LNCaP clone FGC (cell line): ENCODE measurements at places on chromosomes 13 and 19.

GRCh38 chr19:4916292-4917082, 7.2 kb downstream of the UHRF1 start:
- no peak for DNase-seq

DNA sequence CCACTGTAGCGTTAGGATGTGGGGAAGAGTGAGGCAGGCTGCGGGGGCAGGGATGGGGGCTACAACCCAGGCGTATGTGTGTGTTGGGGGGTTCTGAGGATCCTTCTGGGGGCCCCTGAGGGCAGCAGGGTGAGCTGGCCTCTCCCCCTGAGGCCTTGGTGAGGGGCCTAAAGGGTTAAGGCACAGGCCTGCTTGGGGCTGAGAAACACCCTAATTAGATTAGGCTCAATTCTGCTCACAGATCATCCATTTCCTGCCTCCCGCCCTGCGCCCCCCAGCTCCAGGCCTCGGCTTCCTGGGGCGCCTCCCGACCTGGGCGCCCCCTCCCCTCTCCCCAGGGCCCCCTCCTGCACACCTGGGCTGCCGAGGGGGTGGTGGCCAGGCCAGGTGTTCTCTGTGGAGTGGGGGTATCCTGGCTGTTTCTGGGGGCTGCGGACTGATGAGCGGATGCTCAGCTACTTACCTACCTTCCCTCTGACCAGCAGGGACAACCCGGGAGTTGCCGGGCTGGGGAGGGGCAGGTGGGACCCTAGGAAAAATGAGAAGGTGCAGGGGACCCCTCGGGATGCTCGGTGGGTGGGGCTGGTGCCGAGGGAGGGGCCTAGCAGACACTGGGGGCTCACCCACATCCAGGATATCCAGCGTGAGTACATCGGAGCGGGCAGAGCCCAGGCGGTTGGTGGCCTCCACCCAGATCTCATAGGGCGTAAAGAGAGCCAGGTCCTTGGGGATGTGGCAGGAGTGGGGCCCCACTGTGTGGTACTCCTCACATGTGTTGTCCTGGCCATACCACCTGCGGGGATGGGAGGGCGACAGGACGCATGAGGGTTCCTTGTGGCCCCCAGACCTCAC, 8.6 kb downstream of the CRLF1 start:
- no peak for DNase-seq

GRCh38 chr19:1648459-1648849, 4.0 kb downstream of the TCF3 start:
- DNase-seq: no peak

GRCh38 chr13:22278336-22278929, 607.6 kb downstream of the FGF9 start:
- peak; percentile 7 for DNase-seq

GRCh38 chr13:35789335-35790165, 313.1 kb upstream of the MAB21L1 start:
- DNase-seq: no peak

GRCh38 chr19:15180451-15181390, 20.1 kb downstream of the NOTCH3 start:
- no peak for DNase-seq

- DNase-seq: no peak
Observed at GRCh38 chr13:35342440-35342839, 134.0 kb downstream of the MAB21L1 start.

- no peak for DNase-seq
Observed at GRCh38 chr13:109156181-109156935, 526.9 kb downstream of the MYO16 start.

- no peak for DNase-seq
Observed at GRCh38 chr19:16715611-16716010, 4.0 kb upstream of the NWD1 start.

DNA sequence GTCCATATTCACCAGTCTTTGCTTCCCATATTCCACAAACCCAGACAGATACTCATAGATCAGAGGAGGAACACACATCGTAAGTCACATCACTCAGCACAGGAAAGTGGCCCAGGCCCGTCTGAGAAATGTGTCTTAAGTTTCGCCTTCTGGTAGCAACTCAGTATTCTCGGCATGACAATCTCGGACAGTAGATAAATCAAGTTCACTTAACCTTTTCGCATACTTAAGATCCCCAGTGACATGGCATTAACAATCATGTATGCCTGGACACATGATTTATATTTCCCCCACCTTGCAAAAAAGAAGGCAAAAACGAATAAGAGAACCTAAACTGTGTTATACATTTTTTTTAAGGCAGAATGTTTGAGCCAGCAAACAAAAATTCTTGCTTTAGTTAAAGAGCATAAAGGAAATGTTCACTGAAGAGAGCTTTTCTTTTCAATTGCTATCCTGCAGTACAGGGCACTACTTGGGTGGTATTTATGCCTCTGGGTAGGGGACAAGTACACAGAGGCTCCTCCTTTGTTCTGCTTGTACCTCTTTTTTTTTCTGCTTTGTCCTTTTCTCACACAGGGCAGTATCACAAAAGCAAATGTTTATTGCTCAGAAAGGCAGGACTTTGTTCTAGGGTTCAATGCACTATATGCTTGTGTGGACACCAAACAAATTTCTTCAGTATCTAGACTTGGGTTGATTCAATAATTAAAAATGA, 360.6 kb downstream of the TDRD3 start:
- DNase-seq: no peak

GRCh38 chr13:110371550-110372465, 64.7 kb downstream of the COL4A2 start:
- no peak for DNase-seq

- DNase-seq: no peak
Observed at GRCh38 chr13:40311356-40312101, 354.9 kb downstream of the FOXO1 start.

GRCh38 chr13:40635315-40635995, 31.0 kb downstream of the FOXO1 start:
- no peak for DNase-seq

DNA sequence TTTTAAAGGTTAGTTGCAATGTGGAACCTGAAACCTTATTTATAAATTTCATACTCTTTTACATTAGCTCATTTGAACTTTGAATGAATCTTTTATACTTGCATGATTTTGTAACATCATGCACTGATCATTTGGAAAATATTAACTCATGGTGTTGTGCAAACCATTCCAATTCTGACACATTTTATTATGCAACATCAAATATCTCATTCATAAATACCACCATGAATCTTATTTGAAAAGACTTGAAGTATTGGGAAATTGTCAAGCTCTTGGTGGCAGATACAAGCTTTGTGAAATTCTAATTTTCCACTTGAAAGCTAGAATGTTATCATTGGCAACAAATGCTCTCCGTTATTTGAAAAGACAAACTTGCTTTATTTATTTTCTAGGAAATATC, 379.9 kb upstream of the PCDH20 start:
- no peak for DNase-seq

- DNase-seq: no peak
Observed at GRCh38 chr19:14516746-14517438, 1.3 kb downstream of the DNAJB1 start.

DNA sequence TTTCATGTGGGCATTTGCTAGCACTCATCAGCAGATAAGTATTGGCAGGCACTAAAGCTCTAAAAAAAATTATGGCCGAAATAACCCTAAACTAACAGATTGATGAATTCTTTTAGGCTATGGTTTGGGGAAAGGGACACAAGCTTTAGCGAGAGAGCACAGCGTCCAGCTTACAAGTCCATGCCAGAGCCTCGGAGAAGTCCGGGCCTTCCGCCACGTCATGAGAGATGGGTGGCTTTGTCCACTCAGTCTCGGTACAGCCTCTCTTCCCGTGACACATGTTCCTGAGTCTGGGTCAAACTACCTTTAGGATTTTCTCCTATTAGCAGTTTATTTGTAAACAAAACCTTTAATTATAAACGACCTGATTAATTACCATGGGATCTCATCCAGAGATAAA, 27.7 kb downstream of the TMTC4 start:
- no peak for DNase-seq

GRCh38 chr13:37995092-37995491, 125.5 kb upstream of the TRPC4 start:
- no peak for DNase-seq

DNA sequence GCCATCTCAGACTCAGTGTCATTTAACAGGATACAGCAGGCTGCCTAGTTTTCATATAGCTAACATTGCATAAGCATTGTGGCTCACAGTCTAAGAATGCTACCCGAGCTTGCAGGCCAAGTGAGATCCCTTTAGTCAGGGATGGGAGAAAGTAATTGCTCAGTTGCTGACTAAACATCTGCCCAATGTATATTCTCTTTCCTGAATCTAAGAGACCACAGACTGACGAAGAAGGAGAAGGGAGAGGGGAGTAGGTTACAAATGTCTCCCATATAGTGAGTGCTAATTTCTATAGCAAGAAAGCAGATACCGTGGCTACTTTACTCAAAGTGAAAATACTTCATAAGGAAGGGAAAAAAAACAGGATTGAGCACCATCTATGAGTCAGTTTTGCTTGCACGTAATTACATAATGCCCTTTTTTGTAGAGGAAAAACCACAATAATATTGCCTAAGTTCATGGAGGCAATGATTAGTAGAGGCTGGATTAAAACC, 453.9 kb downstream of the COG6 start:
- no peak for DNase-seq

DNA sequence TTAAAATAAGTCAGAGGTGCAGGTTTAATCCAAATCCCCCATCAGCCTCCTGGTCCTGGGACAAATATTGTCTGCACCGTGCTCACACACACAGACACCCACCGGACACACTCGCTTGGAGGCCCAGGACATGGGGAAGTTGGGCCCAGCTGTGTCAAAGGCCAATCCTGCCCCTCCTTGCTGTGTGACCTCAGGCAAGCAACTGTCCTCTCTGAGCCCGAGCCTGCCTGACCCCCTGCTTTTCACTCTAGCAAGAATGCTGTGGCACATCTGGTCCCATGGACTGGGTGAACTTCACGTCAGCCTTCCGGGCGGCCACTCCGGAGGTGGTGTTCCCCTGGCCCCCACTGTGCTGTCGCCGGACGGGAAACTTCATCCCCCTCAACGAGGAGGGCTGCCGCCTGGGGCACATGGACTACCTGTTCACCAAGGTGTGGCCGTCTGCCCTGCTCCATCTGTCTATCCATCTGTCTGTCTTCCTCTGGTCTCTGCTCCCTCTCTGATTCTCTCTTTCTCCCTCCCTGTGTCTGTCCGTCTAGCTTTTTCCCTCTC, 9.3 kb downstream of the UPK1A start:
- DNase-seq: no peak

DNA sequence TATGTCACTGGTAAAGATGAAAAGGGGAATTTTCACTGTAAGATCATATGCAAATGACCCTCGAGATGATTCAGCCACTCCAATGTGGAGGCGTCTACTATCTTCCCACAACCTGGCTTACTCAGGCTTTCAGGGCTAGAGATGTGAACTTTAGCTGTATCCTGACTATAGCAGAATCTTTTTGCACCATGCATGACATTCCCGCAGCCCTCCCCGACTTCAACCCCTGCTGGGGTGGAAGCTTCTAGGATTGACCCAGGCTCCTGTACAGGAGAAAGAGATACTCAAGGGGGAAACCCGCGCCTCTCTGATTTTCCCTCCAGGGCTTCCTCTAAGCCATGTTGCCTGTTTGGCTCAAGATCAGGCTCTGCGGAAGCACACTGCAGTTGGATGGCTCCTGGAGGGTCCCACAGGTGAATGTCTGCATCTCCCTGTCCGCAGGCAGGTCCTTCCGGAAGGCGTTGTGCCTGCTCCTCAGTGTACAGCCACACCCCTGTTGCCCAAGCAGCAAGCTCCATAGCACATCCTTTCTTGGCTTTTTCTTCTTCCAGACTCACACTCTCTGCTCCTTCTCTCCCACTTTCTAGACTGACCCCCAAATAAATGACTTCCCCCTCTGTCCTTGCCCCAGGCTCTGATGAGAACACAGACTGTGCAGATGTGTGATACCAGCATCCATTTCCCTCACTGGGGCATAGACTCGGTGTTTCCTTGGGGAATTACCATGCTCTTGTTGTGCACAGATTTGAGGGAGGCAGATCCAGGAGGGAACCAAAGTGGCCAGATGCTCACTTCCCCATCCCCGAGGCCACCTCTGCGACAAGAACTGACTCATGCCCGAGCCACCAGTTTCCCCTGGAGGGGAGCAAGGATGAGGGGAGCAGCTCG, 29.1 kb upstream of the POP4 start:
- no peak for DNase-seq

DNA sequence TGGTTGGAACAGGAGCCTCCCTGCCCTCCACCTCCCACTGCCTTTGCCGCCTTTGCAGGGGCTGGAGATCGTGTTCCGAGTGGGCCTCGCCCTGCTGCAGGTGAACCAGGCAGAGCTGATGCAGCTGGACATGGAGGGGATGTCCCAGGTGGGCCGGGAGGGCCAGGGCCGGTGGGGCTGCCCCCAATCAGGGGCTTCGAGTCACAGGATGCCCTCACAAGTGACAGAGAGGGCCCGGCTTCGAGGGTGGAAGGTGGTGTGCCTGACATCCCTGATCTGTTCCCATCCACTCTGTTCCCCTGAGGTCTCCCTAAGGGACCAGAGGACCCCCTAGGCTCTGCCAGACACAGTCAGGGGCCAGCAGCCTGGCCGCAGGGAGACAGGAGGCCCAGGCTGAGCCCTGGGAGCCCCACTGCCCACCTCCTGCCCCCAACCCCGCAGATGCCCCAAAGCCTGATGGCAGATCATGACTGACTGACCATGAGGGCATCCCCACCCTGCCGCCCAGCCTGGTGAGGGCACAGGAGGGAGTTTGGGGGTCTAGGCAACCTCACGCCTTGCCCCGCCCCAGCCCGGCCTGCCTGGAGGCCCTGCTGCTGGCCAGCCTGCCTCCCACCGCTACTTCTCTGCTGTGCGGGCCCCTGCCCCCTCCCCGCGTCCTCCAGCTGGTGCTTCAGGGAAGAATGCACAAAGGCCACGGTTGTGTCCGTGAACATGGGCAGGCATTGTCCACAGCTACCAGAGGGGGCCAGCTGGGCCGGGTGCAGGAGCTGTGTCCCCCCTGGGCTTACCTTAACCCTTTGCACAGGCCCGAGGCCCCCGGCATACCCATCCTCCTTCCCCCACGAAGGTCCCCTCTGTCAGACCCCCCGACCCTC, 21.8 kb downstream of the EVI5L start:
- no peak for DNase-seq
